Mammary epithelial cell (primary cell): ENCODE measurements at places on chromosomes 16 and 17. TPM values are rescaled to one million over a fixed set of nuclear protein-coding genes. Genes with fewer than 3 reads are reported as not detected.
A peak's percentile ranks its signal among the peaks of the same experiment; 100 is the strongest.

The PPP1R27 gene
- 0.09 TPM for polyA plus RNA-seq

DNA sequence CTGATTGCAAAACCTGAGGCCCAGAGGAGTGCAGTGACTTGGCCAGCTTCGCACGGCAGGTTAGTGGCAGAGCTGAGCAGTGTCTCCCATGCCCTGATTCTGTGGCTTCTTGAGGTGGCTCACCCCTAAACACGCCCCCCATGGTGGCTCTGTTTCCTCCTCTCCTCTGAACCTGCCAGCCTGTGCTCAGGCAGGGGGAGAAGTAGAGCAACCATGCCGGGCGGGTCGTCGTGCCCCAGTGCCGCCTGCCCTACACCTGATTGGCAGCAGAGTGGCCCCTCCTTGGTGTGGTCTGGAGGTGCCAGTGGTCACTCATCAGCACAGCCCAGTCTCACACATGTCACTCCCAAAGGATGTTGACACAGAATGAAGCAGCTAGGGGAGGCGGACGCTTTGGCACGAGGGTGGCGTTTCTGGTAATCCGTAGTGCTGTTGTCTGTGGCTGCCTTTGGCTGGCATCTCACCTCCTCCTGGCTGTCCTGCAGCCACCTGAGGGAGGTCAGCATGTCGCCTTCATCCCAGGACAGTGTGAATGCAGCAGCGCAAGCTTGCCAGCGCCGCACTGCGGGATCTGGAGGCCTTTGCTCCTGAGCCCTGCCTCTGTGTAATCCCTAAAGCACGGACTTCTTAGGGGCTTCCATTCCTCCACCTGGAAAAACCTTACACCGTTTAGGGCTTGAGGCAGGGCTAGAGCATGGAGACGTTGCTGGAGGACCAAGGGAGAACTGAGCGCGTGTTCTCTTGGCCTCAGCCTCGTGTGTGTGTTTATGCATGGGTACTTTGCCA, 294.7 kb downstream of the SEC14L1 start:
- DNase-seq = no peak

The ZNF174 gene
- 7.0 TPM for polyA plus RNA-seq

DNA sequence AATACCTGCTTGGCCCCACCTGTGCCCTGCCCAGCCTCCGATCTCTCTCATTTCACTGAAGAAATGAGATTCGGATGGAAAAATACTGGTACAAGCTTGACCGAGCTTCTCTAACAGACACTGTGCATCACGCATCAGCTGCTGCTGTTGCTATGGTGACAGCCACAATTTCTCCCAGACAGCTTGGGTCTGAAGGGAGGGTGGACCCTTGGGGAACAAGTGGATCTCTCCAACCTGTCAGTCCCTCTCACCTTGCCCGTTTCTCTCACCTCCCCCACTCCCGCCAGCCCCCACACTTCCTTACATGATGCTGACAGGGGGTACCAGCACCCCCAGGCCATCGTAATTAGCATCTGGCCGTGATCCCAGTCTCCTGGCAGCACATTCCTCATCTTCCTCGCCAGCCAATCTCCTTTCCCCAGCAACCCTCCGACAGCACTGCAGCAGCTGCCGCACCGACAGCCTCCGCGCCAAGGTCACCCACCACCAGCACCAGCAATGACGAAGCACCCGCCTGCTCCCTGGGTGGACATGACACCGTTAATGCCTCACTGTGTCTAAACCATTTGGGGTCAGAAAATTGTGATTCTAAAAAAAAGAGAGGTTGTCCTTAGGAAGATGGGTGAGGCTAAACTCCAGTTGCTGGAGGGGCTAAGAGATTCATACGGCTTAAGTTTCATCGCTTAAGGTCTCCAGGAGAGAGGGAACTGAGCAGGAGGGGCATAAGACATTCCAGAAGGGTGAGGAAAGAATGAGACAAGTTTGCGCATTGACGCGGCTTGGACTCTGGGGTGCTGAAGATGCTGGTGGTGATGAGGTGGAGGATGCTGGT, 58.6 kb upstream of the TNRC6A start:
- peak; percentile 55 for DNase-seq

GRCh38 chr16:46896314-46896968, 12.3 kb downstream of the GPT2 start:
- DNase-seq = no peak

- peak; percentile 94 for DNase-seq
These were observed 805 bp upstream of the ORAI3 start for GRCh38 chr16:30947859-30948666.

The HAS3 gene
- polyA plus RNA-seq = 58.0 TPM

- peak; percentile 71 for DNase-seq
These were observed 22.3 kb upstream of the RBBP6 start for GRCh38 chr16:24516900-24517669.

- DNase-seq = peak; percentile 26
These were observed 10.0 kb upstream of the C1QTNF8 start for GRCh38 chr16:1105888-1106620.

GRCh38 chr16:14014284-14014625, 56.9 kb upstream of the MRTFB start:
- peak; percentile 57 for DNase-seq
